Hindlimb muscle (tissue), 1 donor: ENCODE measurements at places on chromosomes 7 and 10.
A peak's percentile ranks its signal among the peaks of the same experiment; 100 is the strongest.

GRCh38 chr10:35545878-35546590, 59.1 kb upstream of the GJD4 start:
- DNase-seq = no peak

DNA sequence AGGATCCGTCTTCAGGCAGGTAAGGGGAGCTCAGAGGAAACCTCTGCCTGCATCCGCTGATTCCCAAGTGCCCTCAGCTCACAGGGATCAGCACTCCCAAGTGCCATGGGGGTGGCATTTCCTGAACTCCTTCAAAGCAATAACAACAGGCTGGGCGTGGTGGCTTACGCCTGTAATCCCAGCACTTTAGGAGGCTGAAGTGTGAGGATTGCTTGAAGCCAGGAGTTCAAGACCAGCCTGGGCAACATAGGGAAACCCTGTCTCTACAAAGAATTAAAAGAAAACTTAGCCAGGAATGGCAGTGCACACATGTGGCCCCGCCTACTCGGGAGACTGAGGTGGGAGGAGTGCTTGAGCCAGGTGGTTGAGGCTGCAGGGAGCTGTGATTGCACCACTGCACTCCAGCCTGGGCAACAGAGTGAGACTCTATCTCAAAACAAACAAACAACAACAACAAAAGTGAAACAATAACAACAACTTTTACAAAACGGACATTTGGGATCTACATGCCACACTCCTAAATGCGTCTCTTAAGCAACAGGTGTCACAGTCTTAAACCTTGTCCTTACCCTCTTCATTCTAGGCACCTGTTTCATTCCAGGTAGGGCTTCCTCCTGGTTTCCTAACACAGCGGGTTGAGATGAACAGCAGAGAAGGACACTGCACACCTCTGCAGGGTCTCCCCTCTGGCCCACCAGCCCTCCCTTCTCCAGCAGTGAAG, 73.8 kb downstream of the PAXIP1 start:
- DNase-seq = no peak

DNA sequence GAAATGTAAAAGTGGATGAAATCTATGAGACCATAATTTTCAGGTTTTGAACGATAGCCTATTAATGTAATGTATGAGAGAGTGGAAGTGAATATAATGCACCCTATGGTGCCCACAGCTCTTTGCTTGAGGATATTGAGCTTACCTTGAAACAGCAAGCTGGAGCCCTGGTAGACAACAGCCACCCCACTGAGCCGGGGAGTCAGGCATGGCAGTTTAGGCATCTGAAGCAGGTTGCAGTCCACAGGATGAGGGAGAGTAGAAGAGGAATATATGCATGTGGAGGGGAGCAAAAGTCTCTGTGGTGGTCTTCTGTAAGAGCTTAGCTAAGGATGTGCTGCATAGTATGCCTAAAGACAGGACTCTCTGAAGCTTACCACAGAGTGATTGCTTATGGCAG, 817.3 kb downstream of the DNAJB9 start:
- no peak for DNase-seq

DNA sequence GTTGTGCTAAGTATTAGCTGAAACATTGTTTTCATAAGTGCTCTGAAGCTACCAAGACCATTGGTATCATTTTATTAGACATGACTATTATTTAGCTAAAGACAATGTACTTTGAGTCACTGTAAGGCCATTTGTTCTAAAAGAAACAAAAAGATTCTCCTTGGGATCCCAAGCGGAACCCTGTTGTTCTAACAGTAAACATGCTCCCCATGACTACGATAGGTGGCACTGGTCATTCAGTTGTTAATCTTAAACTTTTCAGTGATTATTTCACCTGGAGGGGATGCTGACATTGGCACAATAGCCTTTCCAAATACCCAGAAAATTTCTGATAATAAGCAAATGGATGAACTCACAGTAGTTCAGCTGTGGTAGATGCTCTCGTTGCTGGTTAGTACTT, 715.0 kb downstream of the AUTS2 start:
- DNase-seq = no peak

DNA sequence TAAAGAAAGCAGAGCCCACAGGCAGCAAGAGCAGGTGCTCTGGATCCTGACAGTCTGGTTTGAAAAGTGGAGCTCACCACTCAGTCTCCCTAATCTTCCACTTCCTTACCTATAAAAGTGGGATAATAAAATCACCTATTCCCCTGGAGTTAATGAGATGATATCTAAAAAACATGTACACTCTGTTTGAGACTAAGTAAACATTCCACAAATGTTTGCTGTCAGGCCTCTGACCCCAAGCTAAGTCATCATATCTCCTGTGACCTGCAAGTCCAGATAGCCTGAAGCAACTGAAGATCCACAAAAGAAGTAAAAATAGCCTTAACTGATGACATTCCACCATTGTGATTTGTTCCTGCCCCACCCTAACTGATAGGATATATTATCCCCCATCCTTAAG, 1324.5 kb downstream of the XPNPEP1 start:
- no peak for DNase-seq

DNA sequence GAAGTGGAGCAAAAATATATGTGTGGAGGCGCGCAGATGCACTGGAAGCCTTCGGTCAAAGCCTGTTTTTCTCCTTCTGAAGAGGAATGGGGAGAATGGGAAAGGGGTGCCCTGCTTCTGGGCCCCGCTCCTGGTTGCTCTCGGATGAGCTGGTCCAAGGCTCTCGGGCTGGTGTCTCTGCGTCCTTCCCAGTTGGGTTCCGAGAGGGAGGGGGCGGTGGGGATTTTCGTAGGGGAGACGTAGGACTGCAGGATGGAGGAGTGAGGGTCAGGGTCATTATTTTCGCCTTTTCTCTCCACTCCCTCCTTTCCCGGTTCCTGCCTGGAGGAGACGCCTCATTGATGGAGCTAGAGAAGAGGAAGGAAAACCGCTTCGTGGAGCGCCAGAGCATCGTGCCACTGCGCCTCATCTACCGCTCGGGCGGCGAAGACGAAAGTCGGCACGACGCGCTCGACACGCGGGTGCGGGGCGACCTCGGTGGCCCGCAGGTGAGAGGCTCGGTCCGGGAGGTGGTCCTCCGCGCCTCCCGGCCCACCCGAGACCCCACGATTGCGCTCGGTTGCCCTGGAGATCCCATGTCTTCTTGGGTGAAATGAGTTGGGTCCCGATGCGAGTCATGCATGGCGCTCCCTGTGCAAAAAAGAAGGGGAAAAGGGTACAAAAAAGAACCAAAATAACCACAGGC, 790 bp downstream of the ADAM22 start:
- DNase-seq = peak; percentile 29

DNA sequence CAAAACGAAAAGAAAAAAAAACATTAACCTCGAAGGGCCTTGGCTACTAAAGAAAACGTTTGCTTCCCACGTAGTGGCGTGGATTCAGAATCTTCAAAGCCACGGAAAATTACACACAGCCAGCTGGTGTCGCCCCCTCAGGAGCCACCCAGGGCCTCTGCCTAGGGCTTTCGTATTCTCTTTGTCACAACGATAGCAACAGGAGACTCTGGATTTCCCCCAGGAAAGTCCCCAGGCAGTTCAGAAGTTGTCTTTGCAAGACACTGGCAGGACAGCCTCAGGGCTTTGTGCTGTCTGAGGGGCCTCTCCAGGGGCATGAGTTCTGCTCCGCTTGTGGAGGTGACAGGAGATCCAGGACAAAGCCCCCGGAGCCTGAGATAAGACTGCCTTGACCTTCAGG, 150.2 kb upstream of the INSYN2A start:
- DNase-seq = no peak

DNA sequence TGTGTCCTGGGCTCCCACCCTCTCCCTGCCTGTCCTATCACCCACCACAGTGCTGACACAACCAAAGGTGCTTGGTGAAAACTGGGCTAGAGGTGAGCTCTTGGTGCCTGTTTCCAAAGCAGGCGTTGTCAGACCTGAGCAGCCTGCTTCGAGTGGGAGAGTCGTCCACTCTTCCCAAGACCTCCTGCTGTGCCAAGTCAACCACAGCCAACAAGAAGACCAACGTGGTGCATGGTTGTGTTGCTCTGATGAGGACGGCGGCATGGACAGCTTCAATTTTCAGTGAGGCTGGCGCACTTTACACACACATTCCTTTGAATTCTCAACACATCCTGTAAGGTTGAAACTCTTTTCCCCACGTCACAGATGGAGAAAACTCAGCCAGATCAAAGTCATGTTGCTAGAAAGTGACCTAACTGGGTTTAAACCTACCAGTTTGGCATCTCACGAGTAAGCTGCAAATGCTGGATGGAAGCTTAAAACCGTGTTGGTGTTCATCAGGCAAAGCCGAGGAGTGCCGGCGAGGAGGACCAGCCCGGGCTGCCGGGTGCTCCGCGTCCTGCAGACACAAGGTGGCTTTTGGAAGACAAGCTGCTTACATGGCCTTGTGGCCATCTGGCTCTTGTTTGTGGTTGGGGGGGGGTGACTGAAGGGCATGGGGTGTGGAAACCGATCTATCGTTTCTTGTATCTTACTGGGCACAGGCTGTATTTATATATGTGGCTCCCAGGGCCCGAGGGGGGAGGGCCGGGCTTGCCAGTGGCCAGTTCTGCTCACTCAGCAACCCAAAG, 39.3 kb downstream of the INSIG1 start:
- no peak for DNase-seq

DNA sequence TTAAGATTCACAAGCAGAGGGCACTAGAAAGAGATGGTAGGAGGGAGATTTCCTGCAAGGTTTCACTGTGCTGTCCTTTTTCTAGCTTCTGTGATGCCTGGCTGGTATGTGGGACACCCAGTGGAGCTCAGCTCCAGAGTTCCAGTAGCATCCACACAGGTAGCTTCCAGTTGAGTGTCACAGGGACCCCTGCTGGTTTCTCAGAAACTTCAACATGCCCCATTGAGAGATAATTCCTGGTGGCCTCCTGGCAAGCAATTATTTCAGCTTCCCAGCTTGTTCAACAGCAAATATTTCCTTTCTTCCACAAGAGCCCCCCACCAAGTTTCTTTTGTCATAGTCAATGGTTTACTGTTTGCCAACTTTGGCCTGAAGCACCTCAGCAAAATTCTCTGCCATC, 858.7 kb downstream of the REEP3 start:
- DNase-seq = no peak

DNA sequence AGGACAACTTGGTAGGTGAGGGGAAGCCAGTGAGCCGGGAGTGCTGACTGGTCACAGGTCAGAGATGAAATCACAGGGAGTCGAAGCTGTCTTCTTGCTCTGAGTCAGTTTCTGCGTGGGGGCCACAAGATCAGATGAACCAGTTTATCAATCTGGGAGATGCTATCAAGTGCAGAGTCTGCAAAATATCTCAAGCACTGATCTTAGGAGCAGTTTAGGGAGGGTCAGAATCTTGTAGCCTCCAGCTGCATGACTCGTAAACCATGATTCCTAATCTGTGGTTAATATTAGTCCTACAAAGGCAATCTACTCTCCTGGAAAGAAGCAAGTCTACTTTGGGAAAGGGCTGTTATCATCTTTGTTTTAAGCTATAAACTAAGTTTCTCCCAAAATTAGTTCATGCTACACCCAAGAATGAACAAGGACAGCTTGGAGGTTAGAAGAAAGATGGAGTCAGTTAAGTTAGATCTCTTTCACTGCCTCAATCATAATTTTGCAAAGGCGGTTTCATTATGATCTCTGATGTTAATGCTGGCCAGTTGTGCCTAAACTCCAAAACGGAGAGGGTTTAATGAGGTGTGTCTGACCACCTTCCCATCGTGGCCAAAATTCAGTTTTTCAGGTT, 8.4 kb upstream of the LMOD2 start:
- no peak for DNase-seq

DNA sequence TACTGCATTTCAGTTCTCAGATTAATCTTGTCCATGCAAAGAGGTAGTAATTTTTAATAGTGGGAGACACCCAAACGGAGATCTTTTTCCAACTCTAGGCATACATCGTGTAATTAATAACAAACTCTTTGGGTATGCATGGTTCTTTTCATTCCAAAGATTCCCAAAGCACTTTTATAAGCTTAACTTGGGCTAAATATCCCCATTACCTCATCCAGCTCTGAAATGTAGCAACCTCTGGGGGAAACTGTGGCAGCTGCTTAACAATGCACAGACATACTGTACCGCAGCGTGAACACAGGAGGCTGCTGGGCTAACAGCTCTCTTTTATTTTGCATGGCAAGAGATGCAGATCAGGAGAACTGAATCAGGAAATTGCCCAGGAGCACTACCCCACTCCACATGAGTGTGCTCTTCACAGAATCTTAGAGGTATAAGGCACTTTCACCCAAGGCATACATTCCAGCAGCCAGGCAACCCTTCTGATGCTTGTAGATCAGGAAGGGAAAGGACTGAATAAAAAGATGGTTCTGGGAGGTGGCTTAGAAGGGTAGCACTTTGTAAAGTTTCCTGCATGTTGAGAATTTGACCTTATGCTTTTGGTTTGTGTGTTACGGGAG, 114.4 kb upstream of the GLI3 start:
- DNase-seq = peak; percentile 59

GRCh38 chr10:52056291-52056690, 257.8 kb upstream of the DKK1 start:
- no peak for DNase-seq

DNA sequence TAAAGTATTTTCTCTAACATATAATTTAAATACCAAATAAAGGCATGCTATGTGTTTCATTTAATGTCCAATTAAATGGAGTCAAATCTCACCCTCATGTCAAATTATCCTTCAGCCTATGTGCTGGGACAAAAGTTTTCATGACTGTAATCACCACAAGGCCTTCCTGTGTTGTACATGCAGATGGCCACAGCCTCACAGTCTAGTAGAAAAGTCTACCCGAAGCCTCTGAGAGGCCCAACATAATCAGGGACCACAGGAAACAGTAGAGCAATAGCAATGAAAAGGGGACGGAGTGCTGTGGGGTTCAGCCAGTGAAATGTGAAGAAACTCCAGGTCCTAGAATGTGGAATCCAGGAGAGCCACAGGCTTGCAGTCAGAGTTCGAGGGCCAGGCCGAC, 140.2 kb upstream of the KLF6 start:
- DNase-seq = no peak

GRCh38 chr10:107450056-107450455, 285.6 kb upstream of the SORCS1 start:
- DNase-seq = no peak
